ENCODE measurements at places on chromosomes 2 and 18. TPM values are rescaled to one million over a fixed set of nuclear protein-coding genes. Genes with fewer than 3 reads are reported as not detected.
A peak's percentile ranks its signal among the peaks of the same experiment; 100 is the strongest.

GRCh38 chr18:12657684-12658425 is at the start of gene SPIRE1:
SPIRE1 (minus strand) TSS chr18:12658107; CDS start chr18:12657866, 241 bp downstream.
- H3K27me3 ChIP-seq = no peaks in the 10 kb centered on the region
- peak within 1 kb of the TSS; percentile 99 for H3K27ac ChIP-seq
- peaks cover 14% of the 10 kb centered on the region for H3K4me1 ChIP-seq
- DNase-seq = peak; percentile 86
- no peaks in the 10 kb centered on the region for H3K36me3 ChIP-seq

- H3K4me1 ChIP-seq = no peaks in the 10 kb centered on the region
- no peak overlapping the region for H3K4me3 ChIP-seq
- no peaks in the 10 kb centered on the region for H3K36me3 ChIP-seq
Observed at GRCh38 chr2:201953396-201953795, 80.3 kb upstream of the FZD7 start.

- no peak for DNase-seq
- H3K36me3 ChIP-seq = no peaks in the 10 kb centered on the region
- H3K4me3 ChIP-seq = no peak overlapping the region
- no peaks in the 10 kb centered on the region for H3K4me1 ChIP-seq
- H3K27ac ChIP-seq = no peak overlapping the region
Observed at GRCh38 chr2:63658176-63658968, 69.6 kb downstream of the MDH1 start.

TUBA4B gene
- not detected for total RNA-seq

CCDC178 gene
- total RNA-seq = 0.72 TPM

- H3K27me3 ChIP-seq = no peaks in the 10 kb centered on the region
- H3K27ac ChIP-seq = peak overlapping the region; percentile 98
- no peak overlapping the region for H3K4me3 ChIP-seq
- H3K36me3 ChIP-seq = no peaks in the 10 kb centered on the region
Observed at GRCh38 chr2:231612456-231613330, 20.0 kb downstream of the TEX44 start.

GALNT14 gene
- not detected for total RNA-seq

AQP12B gene
- not detected for total RNA-seq

DNA sequence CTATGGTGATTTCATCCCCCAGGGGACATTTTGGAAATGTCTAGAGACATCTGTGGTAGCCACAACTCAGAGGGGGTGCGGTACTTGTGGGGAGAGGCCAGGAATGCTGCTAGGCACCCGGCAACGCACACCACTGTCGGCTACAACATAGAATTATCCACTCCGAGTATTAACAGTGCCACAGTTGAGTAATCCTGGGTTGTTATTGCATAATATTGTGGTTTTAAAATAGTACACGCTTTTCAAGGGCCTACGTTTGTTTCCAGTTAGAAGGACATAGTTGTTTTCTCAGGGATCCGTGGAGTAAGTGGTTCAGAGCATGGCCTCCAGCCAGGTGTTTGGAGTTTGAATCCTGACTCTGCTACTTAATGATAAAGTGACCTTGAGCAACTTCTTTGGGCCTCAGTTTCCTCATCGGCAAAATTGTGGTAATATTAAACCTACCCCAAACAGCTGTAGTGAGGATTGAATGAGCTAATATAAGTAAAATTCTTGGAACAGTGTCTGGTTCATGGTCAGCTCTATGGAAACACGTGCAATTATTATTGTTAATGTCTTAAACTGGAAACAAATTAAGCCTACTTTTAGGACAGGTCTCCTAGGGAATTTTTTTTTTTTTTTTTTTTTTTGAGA is 24.5 kb downstream of the CYP27A1 start:
- H3K4me3 ChIP-seq = no peak overlapping the region
- peak overlapping the region; percentile 61 for H3K27ac ChIP-seq
- H3K27me3 ChIP-seq = no peaks in the 10 kb centered on the region
- peak; percentile 52 for DNase-seq
- no peaks in the 10 kb centered on the region for H3K36me3 ChIP-seq
- H3K4me1 ChIP-seq = no peaks in the 10 kb centered on the region

IL1RL1 gene
- total RNA-seq = 0.25 TPM

CNGA3 gene
- total RNA-seq = not detected

DNA sequence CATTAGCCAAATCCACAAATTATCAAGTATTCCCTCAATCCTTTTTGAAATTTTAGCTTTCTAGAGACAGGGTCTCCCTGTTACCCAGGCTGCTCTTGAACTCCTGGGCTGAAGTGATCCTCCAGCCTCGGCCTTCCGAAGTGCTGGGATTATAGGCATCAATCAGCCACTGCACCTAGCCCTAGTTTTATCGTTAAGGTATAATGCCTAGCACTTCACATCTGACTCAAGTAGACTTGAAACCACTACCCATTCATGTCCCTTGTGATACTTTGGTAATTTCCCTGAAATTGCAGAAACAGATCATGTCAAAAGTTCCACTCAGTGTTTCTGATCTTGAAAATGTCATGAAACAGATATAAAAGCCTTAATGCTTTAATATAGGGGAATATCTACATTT is 26.3 kb downstream of the MEX3C start:
- H3K4me1 ChIP-seq = no peaks in the 10 kb centered on the region
- DNase-seq = no peak
- H3K27me3 ChIP-seq = no peaks in the 10 kb centered on the region
- no peak overlapping the region for H3K4me3 ChIP-seq
- peaks cover 17% of the 10 kb centered on the region for H3K36me3 ChIP-seq

ERICH2 gene
- total RNA-seq = 3.4 TPM

- H3K27me3 ChIP-seq = no peaks in the 10 kb centered on the region
- H3K4me1 ChIP-seq = no peaks in the 10 kb centered on the region
- H3K36me3 ChIP-seq = no peaks in the 10 kb centered on the region
- no peak for DNase-seq
- no peak overlapping the region for H3K4me3 ChIP-seq
Observed at GRCh38 chr18:61998957-61999356, 106.2 kb upstream of the RNF152 start.

DNA sequence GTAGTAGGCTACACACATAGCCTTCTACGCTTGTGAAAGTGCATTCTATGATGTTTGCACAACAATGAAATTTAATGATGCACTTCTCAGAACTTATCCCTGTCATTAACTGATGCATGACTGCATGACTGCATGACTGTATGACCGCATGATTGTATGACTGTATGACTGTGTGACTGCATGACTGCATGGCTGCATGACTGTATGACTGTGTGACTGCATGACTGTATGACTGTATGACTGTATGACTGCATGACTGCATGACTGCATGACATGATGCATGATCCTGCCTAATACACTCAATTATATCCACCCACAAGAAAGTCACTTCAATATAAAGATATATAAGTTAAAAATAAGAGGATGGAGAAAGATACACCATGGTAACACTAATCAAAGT is 365.4 kb upstream of the FSIP2 start:
- no peaks in the 10 kb centered on the region for H3K36me3 ChIP-seq
- no peak overlapping the region for H3K27ac ChIP-seq
- DNase-seq = no peak

DNA sequence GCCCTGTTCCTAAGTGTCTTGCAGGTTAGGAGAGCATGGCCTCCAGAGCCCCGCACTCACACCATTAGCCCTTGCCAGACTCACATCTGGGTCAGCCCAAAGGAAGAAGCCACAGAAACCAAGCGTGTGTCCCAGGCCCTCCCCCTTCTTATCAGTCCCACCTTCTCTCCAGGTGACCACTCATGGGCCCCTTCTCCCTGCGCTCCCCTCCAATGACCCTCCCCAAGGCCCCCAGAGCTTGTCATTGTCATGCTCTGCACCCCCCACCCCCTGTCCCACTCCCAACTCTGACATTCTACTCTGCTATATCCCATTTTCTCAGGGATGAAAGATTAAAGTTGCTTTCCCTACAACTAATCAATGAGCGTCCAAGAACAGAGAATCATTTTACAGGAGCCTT is 30.1 kb downstream of the CAPN14 start:
- H3K36me3 ChIP-seq = no peaks in the 10 kb centered on the region
- no peaks in the 10 kb centered on the region for H3K27me3 ChIP-seq
- H3K27ac ChIP-seq = no peak overlapping the region

GRCh38 chr2:25620077-25620476 is 53.3 kb downstream of the DTNB start:
- H3K4me3 ChIP-seq = no peak overlapping the region
- DNase-seq = no peak
- no peak overlapping the region for H3K27ac ChIP-seq
- H3K27me3 ChIP-seq = no peaks in the 10 kb centered on the region
- no peaks in the 10 kb centered on the region for H3K4me1 ChIP-seq
- H3K36me3 ChIP-seq = no peaks in the 10 kb centered on the region

UGT1A10 gene
- total RNA-seq = not detected

DNA sequence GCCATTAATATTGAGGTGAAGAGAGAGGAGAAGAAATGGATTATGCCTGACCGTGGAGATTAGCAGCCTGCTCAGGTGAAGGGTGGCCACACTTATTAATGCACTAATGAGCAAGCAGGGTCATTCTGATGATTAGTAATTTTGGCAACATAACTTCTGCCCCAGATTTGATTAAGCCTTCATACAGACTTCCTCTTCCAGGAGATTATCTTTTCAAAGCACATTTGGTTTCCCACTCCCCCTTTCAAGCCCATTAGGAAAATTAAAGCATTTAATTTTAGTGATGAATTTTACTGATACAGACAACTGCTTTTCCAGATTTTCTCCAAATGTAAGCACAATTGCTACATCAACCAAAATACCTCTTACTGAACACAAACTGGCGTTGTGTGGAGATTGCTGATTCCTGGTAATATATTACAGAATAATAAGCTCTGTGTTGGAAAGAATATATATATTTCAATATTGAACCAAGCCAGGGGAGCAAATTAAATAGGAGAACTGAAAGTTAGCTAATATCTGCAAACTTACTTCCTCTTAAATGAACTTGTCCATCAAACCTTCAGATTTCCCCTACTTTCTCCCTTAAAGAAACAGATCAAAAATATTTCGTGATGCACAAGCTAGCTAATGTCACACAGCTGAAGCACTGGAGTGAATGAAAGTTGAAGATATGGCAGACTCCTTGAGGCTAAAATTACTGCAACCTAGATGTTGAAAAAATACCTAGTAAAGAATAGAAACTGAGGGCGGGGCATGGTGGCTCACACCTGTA is 140.8 kb downstream of the FAM210A start:
- H3K4me3 ChIP-seq = no peak overlapping the region
- no peaks in the 10 kb centered on the region for H3K36me3 ChIP-seq
- peaks cover 17% of the 10 kb centered on the region for H3K4me1 ChIP-seq
- H3K27me3 ChIP-seq = no peaks in the 10 kb centered on the region

DUSP19 gene
- 8.9 TPM for total RNA-seq

- no peak for DNase-seq
- peaks cover 11% of the 10 kb centered on the region for H3K4me1 ChIP-seq
- H3K27ac ChIP-seq = no peak overlapping the region
- H3K27me3 ChIP-seq = no peaks in the 10 kb centered on the region
- no peak overlapping the region for H3K4me3 ChIP-seq
Observed at GRCh38 chr2:61353909-61354308, 117.0 kb downstream of the USP34 start.

GCG gene
- total RNA-seq = not detected

DNA sequence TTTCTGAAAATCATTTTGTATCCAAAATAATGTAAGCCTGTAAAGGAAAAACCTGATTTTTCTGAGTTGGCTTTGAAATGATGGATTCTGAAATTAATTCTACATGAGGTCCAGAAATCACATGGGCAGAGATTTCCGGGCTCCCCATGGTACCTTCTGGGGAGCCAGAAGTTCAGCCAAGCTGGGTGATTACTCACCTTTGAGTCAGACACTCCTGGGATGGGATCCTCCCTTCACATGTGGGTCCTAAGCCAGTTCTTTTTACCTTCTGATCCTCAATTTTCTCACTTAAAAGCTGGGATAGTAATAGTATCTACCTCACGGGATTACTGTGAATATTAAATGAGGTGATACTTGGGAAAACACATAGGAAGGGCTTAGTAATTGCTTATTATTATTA is 179.8 kb upstream of the EPAS1 start:
- H3K27ac ChIP-seq = no peak overlapping the region
- no peaks in the 10 kb centered on the region for H3K36me3 ChIP-seq
- H3K27me3 ChIP-seq = no peaks in the 10 kb centered on the region
- H3K4me1 ChIP-seq = peaks cover 63% of the 10 kb centered on the region
- H3K4me3 ChIP-seq = no peak overlapping the region

RAX gene
- total RNA-seq = not detected

LONRF2 gene
- 29.7 TPM for total RNA-seq

GRCh38 chr2:16871411-16871810 is 205.8 kb upstream of the CYRIA start:
- no peaks in the 10 kb centered on the region for H3K36me3 ChIP-seq
- no peaks in the 10 kb centered on the region for H3K27me3 ChIP-seq
- no peak overlapping the region for H3K4me3 ChIP-seq
- no peak overlapping the region for H3K27ac ChIP-seq

DNA sequence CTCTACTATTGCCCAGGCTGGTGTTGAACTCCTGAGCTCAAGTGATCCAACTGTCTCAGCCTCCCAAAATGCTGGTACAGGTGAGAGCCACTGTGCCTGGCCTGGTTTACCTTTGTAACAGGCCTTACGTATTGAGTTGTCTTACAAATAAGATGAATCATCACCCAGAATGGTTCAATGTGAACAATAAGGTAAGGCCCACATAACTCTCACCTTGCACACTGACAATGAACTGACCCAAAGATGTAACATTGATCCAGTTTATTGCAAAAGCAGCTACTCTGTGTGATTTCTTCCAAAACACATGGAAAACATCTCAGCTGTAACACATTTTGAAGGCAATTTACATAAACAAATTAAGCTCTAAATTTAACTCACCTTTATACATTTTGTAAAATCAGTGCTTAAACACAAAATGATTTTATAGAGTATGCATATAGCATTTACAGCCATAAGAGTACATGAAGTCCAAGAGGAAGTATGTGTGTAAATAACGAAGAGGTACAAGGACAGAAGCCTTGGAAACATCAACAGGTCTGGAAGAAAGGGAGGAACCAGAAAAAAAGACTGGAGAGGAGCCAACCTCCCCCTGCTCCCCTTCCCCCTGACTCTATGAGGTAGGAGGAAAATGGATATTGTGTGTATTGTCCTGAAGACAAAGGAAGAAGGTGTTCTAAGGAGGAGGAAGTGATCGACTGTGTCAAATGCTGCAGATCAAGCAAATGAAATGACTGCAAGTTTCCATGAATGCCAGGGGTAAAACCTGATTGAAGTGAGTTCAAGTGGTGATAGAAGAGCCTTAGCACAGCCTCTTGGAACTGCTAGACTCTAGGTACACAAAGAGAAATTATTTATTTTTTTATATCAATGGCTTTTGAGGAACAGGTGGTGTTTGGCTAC is 5.6 kb upstream of the WDFY1 start:
- no peak overlapping the region for H3K4me3 ChIP-seq
- no peaks in the 10 kb centered on the region for H3K4me1 ChIP-seq
- no peak overlapping the region for H3K27ac ChIP-seq
- no peaks in the 10 kb centered on the region for H3K36me3 ChIP-seq
